ENCODE measurements at places on chromosomes 7 and 10. TPM values are rescaled to one million over a fixed set of nuclear protein-coding genes. Genes with fewer than 3 reads are reported as not detected.

Gene RBP3
- not detected for total RNA-seq

DNA sequence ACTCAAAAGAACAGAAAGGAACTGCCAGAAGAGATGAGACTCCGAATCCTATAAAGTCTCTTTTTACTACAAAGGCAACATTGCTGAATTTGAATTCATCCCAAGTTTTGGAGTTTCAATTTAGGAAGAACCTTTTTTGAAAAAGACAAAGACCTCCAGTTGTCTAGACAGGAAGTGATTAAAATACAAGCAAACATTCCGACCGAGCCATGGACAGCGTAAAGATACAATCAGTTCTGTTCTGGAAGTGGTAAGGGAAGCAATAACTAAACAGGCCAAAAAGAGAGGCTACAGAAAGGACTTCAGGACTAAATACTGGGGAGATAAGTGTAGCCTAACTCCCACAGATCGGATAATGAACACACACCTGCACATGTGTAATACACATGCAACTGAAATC is 101.0 kb downstream of the SMURF1 start:
- DNase-seq: no peak

GRCh38 chr10:103590744-103591291 is 97.3 kb downstream of the NEURL1 start:
- DNase-seq: no peak

Gene PTPRZ1
- total RNA-seq: 138 TPM

DNA sequence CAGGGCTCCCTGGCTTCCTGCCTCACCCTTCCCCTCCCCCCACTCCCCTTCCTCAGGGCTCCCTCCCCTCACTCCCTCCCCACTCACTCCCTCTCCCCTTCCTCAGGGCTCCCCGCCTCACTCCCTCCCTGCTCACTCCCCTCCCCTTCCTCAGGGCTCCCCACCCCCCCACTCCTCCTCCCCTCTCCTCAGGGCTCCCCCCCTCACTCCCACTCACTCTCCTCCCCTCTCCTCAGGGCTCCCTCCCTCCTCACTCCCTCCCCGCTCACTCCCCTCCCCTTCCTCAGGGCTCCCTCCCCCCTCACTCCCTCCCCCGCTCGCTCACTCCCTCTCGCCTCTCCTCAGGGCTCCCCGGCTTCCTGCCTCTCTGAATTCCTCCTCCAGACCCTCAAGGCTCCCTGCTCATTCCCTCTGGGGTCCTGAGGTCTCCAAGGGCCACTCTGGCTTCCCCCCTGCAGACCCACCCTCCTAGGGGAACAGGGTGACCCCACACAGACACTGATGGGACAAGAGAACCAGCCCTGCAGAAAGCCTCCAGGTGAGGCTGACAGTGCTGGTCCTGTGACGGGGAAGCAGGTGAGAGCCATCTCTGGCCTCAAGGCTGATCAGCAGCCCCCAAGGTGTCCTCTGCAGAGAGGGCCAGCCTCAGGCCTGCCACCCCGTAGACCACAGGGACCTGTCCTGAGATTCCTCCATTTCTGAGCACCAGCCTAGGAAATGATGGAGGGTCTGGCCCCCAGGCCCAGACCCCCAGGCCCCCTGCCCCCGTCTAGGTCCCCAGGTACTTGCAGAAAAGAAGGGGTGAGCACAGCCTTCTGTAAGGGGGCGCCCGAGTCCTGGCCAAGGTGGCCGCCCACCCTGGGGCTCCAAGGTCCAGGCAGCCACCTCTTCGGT is 47.2 kb downstream of the PWWP2B start:
- DNase-seq: no peak

Measured in frontal cortex (tissue), 4 donors.